ENCODE measurements at places on chromosomes 1 and 21.

- DNase-seq, result no peak
Measured at GRCh38 chr1:78070210-78070609, 24.4 kb downstream of the GIPC2 start.

DNA sequence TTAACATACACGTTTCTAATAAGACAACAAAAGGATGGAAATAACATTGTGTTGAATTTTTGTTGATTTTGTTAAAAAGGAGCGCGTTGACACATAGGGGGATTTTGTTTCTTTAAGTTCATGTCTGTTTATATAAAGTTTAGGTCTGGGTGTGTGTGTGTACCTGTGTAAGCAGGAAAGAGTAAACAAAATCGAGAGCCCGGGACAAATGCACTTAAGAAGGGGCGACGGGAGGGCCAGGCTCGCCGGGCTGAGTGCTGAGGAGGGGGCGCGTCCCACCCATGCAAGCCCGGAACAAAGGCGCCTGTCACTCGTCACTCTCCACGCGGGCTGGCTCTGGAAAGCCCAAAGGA, 28.8 kb upstream of the TRIM17 start:
- DNase-seq, result no peak

- no peak for DNase-seq
Measured at GRCh38 chr1:22702296-22703085, 8.1 kb upstream of the EPHB2 start.

DNA sequence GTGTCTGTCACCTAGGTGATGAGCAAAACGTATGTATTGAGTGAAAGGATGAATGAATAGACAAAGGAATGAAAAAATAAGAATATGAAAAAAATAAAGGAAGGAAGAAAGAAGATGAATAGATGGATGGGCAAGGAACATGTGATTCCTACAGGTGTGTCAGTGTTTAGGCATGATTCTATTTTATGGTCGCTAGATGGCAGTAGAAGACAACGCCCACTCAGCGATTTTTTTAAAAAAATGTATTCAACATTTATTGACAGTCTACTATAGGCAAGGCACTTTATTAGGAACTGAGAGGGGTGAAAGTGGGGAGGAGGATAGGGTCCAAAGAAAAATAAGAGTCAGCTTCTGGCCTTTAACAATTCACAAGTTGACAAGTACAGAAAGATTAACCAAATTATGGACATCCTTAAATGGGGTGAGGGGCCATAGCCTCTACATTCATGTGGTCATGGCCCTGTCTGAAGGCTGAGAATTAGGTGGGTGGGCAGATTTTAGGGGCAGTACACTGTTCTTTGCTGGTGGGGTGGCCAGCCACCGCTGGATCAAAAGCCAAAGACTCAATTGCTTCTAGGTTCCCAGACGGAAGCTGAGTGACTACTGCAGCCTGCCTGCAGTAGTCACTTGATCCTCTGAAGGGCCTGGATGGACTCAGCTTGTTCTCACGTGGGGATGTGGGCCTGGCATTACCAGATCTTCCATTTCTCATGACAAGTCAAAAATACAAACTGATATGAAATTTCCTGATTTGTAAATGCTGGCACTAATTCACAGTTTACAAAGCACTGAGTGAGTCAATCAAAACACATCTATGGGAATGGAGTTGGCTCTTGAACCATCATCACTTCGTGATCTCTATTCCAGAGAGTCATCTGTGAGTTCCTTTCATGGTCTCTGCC, 83.9 kb downstream of the FASLG start:
- DNase-seq, result no peak

DNA sequence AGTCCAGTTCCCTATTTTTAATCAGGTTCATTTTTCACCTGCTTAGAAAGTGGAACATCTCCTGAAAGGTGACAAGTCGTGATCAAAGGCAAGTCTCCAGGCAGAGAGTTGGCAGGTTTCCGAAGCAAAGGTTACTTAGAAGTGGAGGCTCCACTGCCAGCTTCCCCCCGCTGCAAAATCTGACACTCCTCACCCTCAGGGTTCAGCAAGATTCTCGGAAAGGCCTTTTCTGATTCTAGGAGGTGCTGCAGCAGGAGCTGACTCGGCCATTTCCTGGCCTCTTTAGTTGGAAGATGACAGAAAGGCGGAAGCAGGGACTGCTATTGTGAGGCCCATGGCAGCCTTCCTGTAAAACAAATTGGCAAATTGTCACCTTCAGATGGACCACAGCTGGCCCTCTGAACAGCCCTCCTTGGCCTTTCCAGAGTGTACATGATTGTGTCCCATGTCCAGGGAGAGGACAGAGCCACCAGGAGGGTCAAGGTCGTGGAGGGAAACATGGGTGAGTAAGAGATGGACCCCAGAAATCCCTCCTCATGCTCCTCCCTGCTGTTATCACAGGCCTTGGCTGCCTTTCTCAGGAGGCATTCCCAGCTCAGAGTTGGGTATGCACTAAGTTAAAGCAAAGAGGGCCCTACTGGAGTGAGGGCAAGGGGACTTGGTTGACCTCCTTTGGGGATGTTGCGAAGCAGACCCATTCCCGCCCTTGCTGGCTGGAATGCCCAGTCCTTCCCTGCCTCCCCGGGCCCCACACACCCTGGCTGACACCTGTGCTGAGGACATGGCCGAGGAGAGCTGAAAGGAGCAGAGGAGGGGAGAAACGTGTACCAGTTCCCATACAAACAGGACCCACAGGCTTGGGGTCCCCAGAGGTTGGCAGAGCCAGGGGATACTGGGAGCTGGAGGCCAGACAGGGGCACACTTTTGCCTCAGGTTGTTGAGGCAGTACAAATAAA, 115.5 kb upstream of the IRF2BP2 start:
- no peak for DNase-seq
